ENCODE measurements at places on chromosomes 7 and 10.

- H3K4me3 ChIP-seq, result no peak overlapping the region
- H3K36me3 ChIP-seq, result peaks cover 44% of the 10 kb centered on the region
- H3K27me3 ChIP-seq, result no peaks in the 10 kb centered on the region
These were observed 123.3 kb downstream of the TRRAP start for GRCh38 chr7:99001482-99002147.

- H3K4me1 ChIP-seq, result peaks cover 10% of the 10 kb centered on the region
- H3K27ac ChIP-seq, result no peak overlapping the region
- H3K36me3 ChIP-seq, result no peaks in the 10 kb centered on the region
- no peak for DNase-seq
- no peaks in the 10 kb centered on the region for H3K27me3 ChIP-seq
These were observed 113.2 kb upstream of the INHBA start for GRCh38 chr7:41816111-41816510.

DNA sequence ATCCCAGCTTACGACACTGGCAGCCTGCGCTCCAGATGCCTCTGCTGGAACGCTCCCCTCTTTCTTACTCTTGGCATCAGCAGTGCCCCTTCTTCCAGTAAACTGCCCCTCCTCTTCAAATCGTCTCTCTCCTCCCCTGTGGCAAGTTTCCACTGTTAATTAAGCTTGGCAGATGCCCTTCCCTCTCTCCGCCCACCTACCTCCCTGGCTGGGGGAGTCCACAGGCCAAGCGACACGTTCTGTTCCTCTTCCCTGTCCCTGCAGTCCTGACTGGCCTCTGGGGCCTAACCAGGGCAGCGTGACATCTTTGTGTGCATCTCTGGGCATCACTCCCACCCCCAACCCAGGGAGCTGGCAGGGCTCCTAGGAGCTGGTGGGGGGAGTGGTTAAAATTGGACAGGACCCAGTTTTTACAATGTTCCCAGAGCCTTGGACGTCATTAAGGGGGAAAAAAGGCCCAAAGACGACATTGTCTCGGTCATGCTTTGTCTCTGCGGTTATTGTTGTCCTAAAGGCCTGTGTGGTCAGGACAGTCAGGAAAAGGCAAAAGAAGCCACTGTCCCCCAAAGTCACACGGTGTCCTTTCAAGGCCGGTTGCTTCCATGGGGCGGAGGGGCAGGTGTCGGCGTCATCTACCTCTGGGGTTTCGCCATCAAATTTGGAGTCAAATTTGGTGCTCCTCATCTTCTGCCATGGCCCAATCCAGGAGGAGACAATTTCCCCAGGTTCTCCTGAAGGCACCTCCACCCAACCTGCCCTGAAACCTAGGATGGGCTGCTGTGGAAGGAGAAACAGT, 54.2 kb downstream of the DLG5 start:
- H3K4me3 ChIP-seq, result no peak overlapping the region
- H3K27ac ChIP-seq, result no peak overlapping the region
- H3K4me1 ChIP-seq, result peaks cover 26% of the 10 kb centered on the region
- no peak for DNase-seq
- peaks cover 2% of the 10 kb centered on the region for H3K36me3 ChIP-seq

GRCh38 chr7:145633513-145633912, 483.1 kb upstream of the CNTNAP2 start:
- no peak for DNase-seq
- H3K27ac ChIP-seq, result no peak overlapping the region
- no peak overlapping the region for H3K4me3 ChIP-seq
- no peaks in the 10 kb centered on the region for H3K4me1 ChIP-seq
- no peaks in the 10 kb centered on the region for H3K27me3 ChIP-seq

- H3K27me3 ChIP-seq, result no peaks in the 10 kb centered on the region
- no peak for DNase-seq
- no peak overlapping the region for H3K4me3 ChIP-seq
- no peaks in the 10 kb centered on the region for H3K4me1 ChIP-seq
- H3K36me3 ChIP-seq, result peaks cover 5% of the 10 kb centered on the region
These were observed 80.4 kb upstream of the GARIN1A start for GRCh38 chr7:128591705-128592104.

DNA sequence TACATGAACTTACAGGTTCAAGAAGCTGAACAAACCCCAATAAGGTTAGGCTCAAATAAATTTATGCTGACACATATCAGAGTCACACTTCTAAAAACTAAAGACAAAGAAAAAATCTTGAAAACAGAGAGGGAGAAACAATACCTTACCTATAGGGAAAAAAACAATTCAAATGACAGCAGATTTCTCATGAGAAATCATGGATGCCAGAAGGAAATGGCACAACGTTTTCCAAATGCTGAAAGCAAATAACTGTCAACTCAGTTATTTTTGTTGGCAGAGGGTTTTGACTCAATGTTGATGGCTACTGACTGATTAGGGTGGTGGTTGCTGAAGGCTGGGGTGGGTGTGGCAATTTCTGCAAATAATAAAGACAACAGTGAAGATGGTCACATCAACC, 239.4 kb downstream of the ARHGAP12 start:
- H3K27ac ChIP-seq, result no peak overlapping the region
- no peaks in the 10 kb centered on the region for H3K27me3 ChIP-seq
- no peak overlapping the region for H3K4me3 ChIP-seq
- H3K4me1 ChIP-seq, result no peaks in the 10 kb centered on the region

GRCh38 chr7:132441935-132442334, 134.3 kb downstream of the PLXNA4 start:
- peaks cover 4% of the 10 kb centered on the region for H3K4me1 ChIP-seq
- no peaks in the 10 kb centered on the region for H3K36me3 ChIP-seq
- H3K27ac ChIP-seq, result no peak overlapping the region
- DNase-seq, result no peak
- H3K27me3 ChIP-seq, result no peaks in the 10 kb centered on the region

DNA sequence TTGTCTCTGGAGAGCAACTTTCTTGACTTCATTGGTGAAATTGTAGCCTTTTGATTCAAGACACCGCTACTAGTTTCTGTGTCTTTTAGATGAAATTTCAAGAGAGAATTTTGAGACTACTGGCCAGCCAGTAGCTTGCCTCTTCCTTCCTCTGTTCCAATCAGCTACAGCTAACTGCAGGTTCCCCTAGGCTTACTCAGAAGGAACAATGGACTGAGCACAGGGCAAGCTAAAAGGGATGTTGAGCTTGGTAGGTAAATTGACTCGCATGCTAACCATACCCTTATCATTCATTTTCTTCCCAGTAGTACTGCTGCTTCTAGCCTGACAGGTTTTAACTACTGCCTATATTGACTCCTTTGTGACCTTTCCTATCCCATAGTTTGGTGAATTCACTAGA, 81.1 kb downstream of the RUNDC3B start:
- no peak overlapping the region for H3K4me3 ChIP-seq
- no peaks in the 10 kb centered on the region for H3K36me3 ChIP-seq
- DNase-seq, result no peak
- H3K27ac ChIP-seq, result no peak overlapping the region
- H3K27me3 ChIP-seq, result no peaks in the 10 kb centered on the region

GRCh38 chr10:30000802-30001571, 58.4 kb downstream of the JCAD start:
- no peaks in the 10 kb centered on the region for H3K27me3 ChIP-seq
- H3K36me3 ChIP-seq, result no peaks in the 10 kb centered on the region
- peaks cover 26% of the 10 kb centered on the region for H3K4me1 ChIP-seq
- peak; percentile 80 for DNase-seq

- no peaks in the 10 kb centered on the region for H3K36me3 ChIP-seq
- DNase-seq, result no peak
- H3K27ac ChIP-seq, result no peak overlapping the region
- no peaks in the 10 kb centered on the region for H3K4me1 ChIP-seq
These were observed 12.7 kb upstream of the KLF6 start for GRCh38 chr10:3797750-3798149.

Measured in thoracic aorta (tissue), 2 donors.